ENCODE measurements at places on chromosomes 6 and 20. TPM values are rescaled to one million over a fixed set of nuclear protein-coding genes. Genes with fewer than 3 reads are reported as not detected.

SMOC2 gene
- polyA plus RNA-seq, result 36.9 TPM

SLC22A16 gene
- 0.52 TPM for polyA plus RNA-seq

CRISP2 gene
- not detected for polyA plus RNA-seq

CDKN1A gene
- 9.2 TPM for polyA plus RNA-seq

PRICKLE4 gene
- polyA plus RNA-seq, result 5.0 TPM

TMEM170B gene
- 10.3 TPM for polyA plus RNA-seq

GRCh38 chr20:11965602-11966001 lies 47.9 kb downstream of the BTBD3 start:
- DNase-seq, result no peak

- no peak for DNase-seq
Observed at GRCh38 chr6:143103916-143104315, 43.2 kb downstream of the AIG1 start.

DNA sequence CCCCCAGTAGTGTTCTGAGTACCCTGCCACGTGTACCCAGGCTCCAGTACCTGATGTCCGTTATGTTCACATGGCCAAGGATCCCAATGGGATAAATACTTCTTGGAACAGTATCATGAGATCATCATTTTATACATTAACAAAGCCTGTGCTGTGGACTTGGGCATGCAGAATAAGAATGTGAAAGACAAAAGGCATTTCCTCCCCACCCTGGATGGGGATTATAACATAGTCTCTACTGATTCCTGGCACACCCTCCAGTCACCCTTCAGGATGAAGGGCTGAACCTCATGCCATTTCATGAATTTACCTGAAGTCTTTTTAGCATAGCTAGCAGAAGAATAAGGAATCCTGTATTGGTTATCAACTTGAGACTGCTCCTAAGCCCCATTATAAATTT lies 2.8 kb downstream of the TNFRSF21 start:
- DNase-seq, result no peak

DNA sequence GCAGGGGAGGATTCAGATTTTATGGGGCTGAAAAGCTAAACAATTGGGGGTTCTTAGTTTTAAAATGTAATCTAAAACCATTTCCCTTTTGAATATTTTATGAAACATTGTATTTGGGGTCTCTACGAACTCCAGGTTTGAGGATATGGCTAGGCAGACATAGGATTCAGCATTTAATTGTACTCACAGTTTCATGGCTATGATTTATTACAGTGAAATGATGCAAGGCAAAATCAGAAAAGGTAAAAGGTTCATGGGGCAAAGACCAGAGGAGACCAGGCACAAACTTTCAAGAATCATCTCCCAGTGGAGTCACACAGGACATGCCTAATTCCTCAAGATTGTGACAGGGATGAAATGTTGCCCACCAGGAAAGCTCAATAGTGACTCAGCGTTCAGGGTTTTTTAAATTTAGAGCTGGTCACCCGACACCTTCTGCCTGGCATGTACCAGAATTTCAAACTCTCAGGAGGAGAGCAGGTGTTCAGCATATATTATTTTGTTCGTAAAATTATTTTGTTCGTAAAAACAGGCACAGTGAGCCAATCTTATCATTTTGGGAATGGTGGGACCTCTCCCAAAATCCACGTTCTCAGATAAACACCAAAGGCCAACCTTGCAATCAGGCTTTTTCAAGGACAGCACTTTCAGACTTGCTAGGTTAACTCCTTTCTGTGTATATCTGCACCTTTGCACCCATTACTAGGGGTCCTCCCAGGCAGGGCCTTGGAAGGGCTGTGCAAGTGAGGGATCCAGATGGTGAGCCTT lies 270.3 kb downstream of the NKAIN2 start:
- DNase-seq, result no peak

GRCh38 chr20:219290-220115 lies 7.6 kb upstream of the DEFB129 start:
- no peak for DNase-seq

DNA sequence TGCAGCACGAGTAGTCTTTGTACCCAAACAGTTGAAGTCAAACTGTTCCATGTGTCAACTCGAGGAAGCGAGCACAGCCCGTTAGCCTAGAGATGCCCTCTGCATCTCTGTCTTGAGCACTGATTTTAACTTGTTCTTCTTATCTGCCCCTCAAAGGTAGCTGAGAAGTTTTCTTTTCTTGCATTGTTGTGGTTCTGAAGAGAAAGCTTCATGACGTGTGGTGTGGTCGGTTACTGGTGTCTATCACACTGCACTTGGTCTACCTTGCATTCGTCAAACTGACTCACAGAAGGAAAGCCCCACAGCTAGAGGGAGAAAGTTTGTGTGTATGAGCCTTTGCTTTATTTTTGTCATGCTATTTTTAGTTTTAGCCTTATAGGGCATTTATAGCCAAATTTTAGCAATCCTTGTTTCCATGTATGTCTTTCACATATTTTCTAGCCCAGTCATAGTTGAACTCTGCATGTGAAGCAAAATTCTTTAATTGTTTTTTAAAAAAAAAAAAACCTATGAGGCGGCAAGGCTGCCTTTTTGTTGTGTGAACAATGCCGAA lies 115.1 kb downstream of the JAG1 start:
- no peak for DNase-seq

DNA sequence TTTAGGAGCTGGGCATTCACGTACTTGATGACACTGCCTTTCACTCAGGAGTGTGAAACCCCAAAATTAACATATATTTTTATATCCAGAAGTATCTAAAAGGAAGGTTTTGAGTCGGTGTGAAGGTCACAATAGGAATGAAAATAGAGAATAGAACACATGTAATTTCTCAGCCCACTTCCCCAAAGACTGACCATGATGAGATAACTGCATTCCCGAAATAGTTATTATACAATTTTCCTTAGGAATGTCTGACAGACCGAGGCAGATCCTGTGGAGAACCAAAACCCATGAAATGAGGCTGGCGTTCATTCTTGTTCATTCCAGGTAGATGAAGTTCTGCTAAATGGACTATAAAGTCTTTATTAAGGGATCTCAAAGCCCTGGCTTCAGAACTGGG lies 10.3 kb downstream of the NSFL1C start:
- no peak for DNase-seq

GRCh38 chr6:2589171-2589661 lies 161.5 kb downstream of the MYLK4 start:
- no peak for DNase-seq

DNA sequence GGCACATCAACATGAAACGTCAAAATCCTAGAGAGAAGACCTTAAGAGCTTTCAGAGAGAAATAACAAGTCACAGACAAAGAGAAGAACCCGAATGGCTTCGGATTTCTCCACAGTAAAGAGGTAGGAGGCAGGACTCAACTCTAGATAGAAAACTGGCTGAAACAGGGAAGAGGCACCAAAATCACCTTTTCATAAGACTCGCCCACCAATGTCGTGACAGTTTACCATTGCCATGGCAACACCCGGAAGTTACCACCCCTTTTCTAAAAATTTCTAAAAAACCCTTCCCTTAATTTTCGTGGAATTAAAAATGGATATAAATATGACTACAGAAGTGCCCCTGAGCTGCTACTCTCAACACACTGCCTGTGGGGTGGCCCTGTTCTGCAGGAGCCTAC lies 12.3 kb upstream of the DEFB121 start:
- DNase-seq, result no peak

- DNase-seq, result no peak
Observed at GRCh38 chr6:146937316-146937715, 266.9 kb upstream of the STXBP5 start.

DNA sequence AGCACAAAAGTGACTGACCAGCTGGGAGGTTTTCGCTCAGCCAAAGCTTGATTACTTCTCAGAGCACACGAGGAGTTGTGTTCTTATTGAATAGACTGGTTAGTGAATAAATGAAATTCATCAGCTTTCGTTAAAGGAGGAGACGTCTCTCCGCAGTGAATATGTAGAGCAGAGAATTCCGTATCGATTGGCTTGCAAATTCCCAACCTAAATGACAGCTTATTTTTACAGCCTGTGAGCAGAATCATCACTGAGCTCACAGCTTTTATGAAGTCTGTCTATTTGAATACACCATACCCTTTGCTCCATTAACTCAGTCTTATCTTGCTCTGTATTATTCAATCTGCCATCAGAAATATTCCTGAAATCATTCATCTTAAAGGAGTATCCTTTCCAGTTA lies 192.7 kb downstream of the SASH1 start:
- DNase-seq, result no peak

DNA sequence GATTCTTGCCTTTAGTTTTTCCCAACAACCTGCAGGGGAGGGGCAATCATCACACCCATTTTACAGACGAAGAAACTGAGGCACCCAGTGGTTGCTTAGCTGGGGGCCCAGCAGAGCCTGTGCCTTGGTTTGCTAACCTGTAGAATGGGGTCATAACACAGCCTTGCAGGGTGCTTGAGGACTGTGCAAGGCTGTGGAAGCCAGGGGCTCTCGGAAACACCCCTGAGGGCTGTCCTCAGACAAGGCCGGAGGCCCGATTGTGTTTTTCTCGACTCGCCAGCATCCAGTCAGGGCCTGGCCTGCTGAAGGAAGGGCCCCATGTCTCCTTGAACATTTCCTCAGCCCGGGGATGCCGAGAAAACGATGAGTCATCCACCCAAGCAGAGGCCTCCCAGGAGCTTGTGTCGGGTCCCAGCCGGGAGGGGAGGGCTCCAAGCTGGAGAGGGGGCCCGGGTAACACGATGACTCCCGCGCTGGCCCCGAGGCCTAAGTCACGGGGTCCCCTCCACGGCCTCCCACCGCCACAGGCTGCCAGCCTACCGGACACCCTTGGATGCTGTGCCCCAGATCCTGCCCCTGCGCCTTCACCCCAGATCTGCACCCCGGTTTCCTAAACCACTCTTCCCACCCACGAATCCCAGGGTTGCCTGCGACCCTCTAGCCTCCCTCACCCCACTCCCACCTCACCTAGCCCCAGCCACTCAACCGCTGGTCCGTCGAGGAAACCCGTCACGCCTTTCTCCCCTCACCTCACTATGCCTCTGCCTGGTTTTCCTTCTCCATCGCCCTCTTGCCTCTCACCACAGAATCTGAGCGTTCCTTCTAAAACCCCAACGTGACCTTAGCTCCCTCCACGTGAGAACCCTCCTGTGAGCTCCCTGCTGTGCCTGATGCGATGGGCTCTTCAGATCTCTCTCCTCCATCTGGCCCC lies 10.6 kb downstream of the NOL4L start:
- no peak for DNase-seq

DNA sequence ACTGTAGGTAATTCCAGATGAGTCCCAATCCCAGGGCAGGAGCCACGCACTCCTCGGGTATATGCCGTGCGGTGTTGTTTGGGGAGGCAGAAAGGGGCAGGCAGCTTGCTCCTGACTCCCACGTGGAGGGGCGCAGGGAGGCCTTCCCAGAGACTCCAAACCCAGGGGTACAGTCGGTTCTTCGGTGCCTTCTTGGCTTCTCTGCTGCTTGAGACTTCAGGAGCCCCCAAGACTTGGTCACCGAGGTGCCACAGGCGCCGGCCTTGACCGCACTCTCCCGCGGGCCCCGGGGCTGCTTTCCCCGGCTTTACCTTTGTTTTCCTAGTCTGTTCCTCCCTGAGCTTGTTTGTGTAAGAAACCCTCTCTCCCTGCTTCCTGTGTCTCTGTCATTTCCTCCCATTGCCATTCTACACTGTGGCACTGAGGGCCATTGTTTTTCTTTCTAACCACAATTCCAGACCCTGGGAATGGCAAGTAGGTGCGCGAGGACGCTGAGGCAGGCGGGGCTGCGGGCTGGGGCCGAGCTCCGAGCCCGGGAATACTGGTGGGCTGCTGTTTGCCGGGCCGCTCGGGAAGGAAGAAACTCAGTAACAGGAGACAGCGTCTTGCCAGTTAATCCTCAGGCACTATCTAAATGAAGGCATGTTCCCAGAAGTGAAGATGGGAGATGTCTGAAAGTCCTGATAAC lies 215.6 kb upstream of the HEY2 start:
- DNase-seq, result no peak

DNA sequence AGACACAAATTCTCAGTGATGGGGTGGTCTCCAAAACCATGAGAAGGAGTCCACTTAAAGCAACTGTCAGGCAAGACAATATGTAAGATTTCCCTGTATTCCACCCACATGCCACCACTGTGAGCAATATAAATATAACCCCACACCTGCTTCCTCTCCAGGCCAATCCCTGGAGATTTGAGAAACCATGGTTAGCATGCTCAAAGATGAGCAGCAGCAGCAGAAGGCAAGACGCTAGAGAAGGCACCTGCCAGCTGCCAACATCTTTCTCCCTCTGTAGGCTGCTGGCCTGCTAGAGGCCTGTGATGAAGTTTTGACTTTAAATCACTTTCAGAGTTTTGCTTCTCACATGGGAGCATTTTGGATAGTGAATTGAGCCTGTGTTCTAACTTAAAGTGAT lies 7.9 kb upstream of the SOD2 start:
- DNase-seq, result no peak

GRCh38 chr20:48657426-48658197 lies 170.2 kb downstream of the PREX1 start:
- DNase-seq, result no peak

DNA sequence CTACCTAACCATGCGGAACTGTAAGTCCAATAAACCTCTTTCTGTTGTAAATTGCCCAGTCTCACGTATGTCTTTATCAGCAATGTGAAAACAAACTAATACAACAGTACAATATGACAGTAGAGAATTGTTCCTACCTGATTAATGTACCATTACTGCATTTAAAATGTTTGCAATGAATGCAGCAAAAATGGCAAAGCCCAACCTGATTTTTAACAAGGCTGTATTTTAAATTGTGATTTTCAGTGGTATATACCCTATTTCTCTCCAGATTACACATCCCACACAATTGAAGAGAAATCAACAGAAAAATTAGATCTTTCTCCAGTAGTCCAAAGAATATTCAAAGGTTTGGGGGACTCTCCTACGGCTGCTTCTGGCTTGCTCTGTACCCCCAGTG lies 3.3 kb upstream of the PCSK2 start:
- no peak for DNase-seq

DNA sequence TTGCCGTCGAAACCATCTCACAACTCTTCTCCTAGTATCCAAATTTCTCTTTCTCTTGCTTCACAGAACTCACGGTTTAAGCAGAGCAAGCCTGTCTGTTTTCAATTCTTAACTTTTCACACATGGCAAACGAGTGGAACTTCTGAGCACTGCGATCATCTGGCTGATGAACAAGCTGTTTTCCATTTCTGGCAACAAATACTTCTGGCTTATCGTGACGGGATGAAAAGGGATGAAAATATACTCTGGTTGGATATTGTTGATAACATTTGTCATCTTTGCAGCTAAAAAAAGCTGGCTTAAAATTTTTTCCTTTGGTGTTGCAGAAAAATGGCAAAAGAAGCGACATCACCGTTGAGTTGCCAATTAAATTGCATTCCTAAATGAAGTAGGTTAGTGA lies 515.2 kb upstream of the JARID2 start:
- no peak for DNase-seq

All from left renal pelvis (tissue), 4 donors.